ENCODE measurements at places on chromosomes 3 and 15. TPM values are rescaled to one million over a fixed set of nuclear protein-coding genes. Genes with fewer than 3 reads are reported as not detected.

CATSPER2 gene
- polyA plus RNA-seq = 0.41 TPM

TM4SF4 gene
- 0.67 TPM for polyA plus RNA-seq

ENTPD3 gene
- polyA plus RNA-seq = not detected

EFCAB12 gene
- polyA plus RNA-seq = 0.09 TPM

DNAH12 gene
- 0.02 TPM for polyA plus RNA-seq

SCAANT1 gene
- polyA plus RNA-seq = not detected

SLC24A5 gene
- not detected for polyA plus RNA-seq

PCSK6 gene
- polyA plus RNA-seq = not detected

PLSCR2 gene
- polyA plus RNA-seq = not detected

FYCO1 gene
- 12.0 TPM for polyA plus RNA-seq

SPRED1 gene
- 4.8 TPM for polyA plus RNA-seq

FBXW12 gene
- not detected for polyA plus RNA-seq

CADM2 gene
- polyA plus RNA-seq = not detected

CCR9 gene
- not detected for polyA plus RNA-seq

AADACL2 gene
- not detected for polyA plus RNA-seq

COL6A6 gene
- not detected for polyA plus RNA-seq

SLC38A3 gene
- polyA plus RNA-seq = 0.36 TPM

RSL24D1 gene
- polyA plus RNA-seq = 36.5 TPM

SLITRK3 gene
- not detected for polyA plus RNA-seq

STAB1 gene
- not detected for polyA plus RNA-seq

CDHR4 gene
- polyA plus RNA-seq = not detected

CHDH gene
- polyA plus RNA-seq = 0.19 TPM

CMTM8 gene
- 0.15 TPM for polyA plus RNA-seq

ANKRD63 gene
- not detected for polyA plus RNA-seq

DUOX1 gene
- not detected for polyA plus RNA-seq

CFAP161 gene
- polyA plus RNA-seq = not detected

DUOXA2 gene
- not detected for polyA plus RNA-seq

WNT7A gene
- polyA plus RNA-seq = not detected

BNC1 gene
- 0.34 TPM for polyA plus RNA-seq

HES1 gene
- polyA plus RNA-seq = 6.7 TPM

KY gene
- polyA plus RNA-seq = 0.04 TPM

DPPA2 gene
- polyA plus RNA-seq = not detected

ATP10A gene
- polyA plus RNA-seq = 16.9 TPM

HEG1 gene
- polyA plus RNA-seq = 43.4 TPM

CCDC12 gene
- 35.1 TPM for polyA plus RNA-seq

OSBPL10 gene
- polyA plus RNA-seq = 10.1 TPM

RETNLB gene
- not detected for polyA plus RNA-seq

TNFSF10 gene
- 0.79 TPM for polyA plus RNA-seq

ROBO1 gene
- polyA plus RNA-seq = 23.8 TPM

GNAI2 gene
- 1,079 TPM for polyA plus RNA-seq

SIAH2 gene
- 61.8 TPM for polyA plus RNA-seq

LRRIQ4 gene
- polyA plus RNA-seq = not detected

Measured in IMR-90 (cell line).